ENCODE measurements at places on chromosomes 13 and 19. TPM values are rescaled to one million over a fixed set of nuclear protein-coding genes. Genes with fewer than 3 reads are reported as not detected.

The ZNF83 gene
- 54.4 TPM for total RNA-seq

The ZNF382 gene
- total RNA-seq, result 8.3 TPM

The CDC42EP5 gene
- total RNA-seq, result 0.25 TPM

- DNase-seq, result no peak
Observed at GRCh38 chr13:36920616-36921185, 663 bp upstream of the SMAD9 start.

DNA sequence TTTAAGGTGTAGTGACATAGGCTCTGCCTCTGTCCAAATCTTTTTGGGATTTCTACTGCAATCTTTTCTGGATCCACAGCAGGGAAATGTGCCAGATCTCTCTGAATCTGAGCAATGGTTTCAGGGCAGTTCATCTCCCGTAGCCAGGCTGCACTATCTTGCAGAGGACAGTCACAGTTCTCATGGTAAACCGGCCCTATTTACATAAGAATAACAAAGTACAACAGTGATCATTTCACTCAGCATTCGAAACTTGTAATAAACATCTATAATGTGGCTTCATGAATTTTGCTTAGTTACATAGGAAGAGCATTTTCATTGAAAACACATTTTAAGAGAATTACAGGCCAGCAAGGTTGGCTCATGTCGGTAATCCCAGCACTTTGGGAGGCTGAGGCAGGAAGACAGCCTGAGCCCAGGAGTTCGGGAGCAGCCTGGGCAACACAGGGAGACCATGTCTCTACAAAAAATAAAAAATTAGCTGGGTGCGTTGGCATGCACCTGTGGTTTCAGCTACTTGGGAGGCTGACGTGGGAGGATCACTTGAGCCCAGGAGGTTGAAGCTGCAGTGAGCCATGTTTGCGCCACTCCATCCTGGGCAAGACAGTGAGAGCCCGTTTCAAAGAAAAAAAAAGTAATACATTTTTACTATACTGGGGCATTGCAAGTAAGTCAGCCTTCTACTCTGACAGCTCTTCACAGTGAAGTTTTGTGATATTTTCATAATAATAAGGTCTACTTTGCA, 5.0 kb downstream of the POGLUT2 start:
- no peak for DNase-seq

GRCh38 chr13:45943120-45943519, 91.6 kb upstream of the SIAH3 start:
- DNase-seq, result no peak

DNA sequence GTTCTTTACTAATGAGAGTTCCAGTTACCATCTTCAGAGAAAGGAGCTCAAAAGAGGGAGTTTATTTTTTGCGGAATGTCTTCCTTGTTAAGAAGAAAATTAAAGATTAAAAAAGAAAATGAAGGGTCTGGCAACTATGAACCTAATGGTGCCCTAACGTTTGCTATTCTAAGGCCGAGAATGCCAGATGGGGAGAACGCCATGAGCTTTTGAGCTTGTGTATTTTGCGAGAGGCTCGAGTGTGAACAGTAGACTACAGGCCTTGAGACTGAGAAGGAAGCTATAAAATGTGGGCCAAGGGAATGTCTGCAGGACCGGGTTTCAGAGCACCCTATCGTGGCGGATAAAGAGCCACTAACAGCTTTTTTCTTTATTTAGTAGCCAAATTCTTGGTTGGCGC, 6.7 kb downstream of the FGF14 start:
- no peak for DNase-seq
